ENCODE measurements at places on chromosomes 3 and 15. TPM values are rescaled to one million over a fixed set of nuclear protein-coding genes. Genes with fewer than 3 reads are reported as not detected.

The RASL12 gene
- 23.3 TPM for total RNA-seq

The CLEC3B gene
- 70.8 TPM for total RNA-seq

The AGBL1 gene
- not detected for total RNA-seq

The GPR62 gene
- total RNA-seq = 0.22 TPM

The MESP1 gene
- total RNA-seq = 7.4 TPM

The DOCK3 gene
- total RNA-seq = 3.9 TPM

The GCSAM gene
- not detected for total RNA-seq

The CASR gene
- total RNA-seq = not detected

The UBP1 gene
- 42.3 TPM for total RNA-seq

The MYL3 gene
- 11,437 TPM for total RNA-seq

The CCR4 gene
- total RNA-seq = 0.08 TPM

The RBMS3 gene
- 32.7 TPM for total RNA-seq

The OXTR gene
- 0.32 TPM for total RNA-seq

The CKMT1B gene
- total RNA-seq = 0.76 TPM

The ZNF501 gene
- total RNA-seq = 5.4 TPM

The RARRES1 gene
- total RNA-seq = 22.3 TPM

The SLC12A6 gene
- 30.4 TPM for total RNA-seq

The P2RY1 gene
- 10.1 TPM for total RNA-seq

The SLC9A9 gene
- 9.3 TPM for total RNA-seq

The CHSY1 gene
- total RNA-seq = 13.3 TPM

The PRICKLE2 gene
- total RNA-seq = 7.7 TPM

The ST8SIA2 gene
- 3.1 TPM for total RNA-seq

The PCLAF gene
- 1.1 TPM for total RNA-seq

The PTH1R gene
- total RNA-seq = 12.7 TPM

The TMEM158 gene
- 0.60 TPM for total RNA-seq

The MESP2 gene
- 0.51 TPM for total RNA-seq

The THRB gene
- 25.9 TPM for total RNA-seq

The CACNA2D3 gene
- 33.7 TPM for total RNA-seq

The TIPARP gene
- 26.0 TPM for total RNA-seq
